Activated CD4-positive, alpha-beta T cell treated with anti-CD3 and anti-CD28 coated beads, Interleukin-2, amount 10 ng/mL, durations not matched to agents 7 days and 5 days (primary cell): ENCODE measurements at places on chromosomes 1 and 21. TPM values are rescaled to one million over a fixed set of nuclear protein-coding genes. Genes with fewer than 3 reads are reported as not detected.
A peak's percentile ranks its signal among the peaks of the same experiment; 100 is the strongest.

DNA sequence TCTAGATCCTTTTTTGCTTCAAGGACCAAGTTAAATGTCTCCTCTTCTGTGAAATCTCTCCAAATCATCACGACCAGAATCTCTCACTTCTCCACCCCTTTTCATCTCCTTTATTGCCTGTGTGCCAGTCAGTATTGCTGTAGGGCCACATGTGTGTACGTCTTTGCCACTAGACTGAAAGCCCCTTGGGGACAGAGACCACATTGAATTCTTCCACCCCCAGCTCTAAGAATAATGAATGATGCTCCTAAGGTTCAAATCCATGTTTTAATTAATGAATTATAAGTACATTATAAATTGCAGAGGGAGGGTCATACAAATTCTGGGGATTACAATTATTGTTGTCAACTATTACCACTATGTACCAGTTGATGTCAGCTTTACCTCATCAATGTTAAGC lies 343.8 kb downstream of the USP25 start:
- H3K36me3 ChIP-seq = no peaks in the 10 kb centered on the region
- H3K4me3 ChIP-seq = no peak overlapping the region
- DNase-seq = no peak
- no peaks in the 10 kb centered on the region for H3K4me1 ChIP-seq

DNA sequence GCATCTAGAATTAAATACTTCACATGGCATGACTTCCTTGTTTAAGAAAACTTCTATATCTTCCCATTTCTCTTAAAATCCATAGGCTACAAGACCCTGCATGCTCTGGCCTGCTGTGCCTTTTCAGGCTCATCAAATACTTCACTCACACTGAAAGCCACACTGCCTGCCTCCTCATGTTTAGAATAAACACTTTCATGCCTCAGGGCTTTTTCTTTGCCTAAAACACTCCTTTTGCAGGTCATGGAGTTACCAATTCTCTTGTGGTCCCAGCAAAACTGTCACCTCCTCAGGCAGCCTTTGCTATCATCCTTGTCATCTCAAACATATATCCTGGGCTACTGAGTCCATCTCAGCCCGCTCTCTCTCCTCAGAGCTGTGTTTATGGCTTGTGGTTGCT lies 5.5 kb downstream of the SGIP1 start:
- H3K4me1 ChIP-seq = no peaks in the 10 kb centered on the region
- peaks cover 29% of the 10 kb centered on the region for H3K27me3 ChIP-seq
- no peak overlapping the region for H3K27ac ChIP-seq
- DNase-seq = no peak

Gene TRIM63
- 0.10 TPM for total RNA-seq

Gene IFNLR1
- 3.4 TPM for total RNA-seq

- no peaks in the 10 kb centered on the region for H3K4me1 ChIP-seq
- H3K27me3 ChIP-seq = no peaks in the 10 kb centered on the region
- no peak for DNase-seq
- H3K4me3 ChIP-seq = no peak overlapping the region
- H3K36me3 ChIP-seq = no peaks in the 10 kb centered on the region
- no peak overlapping the region for H3K27ac ChIP-seq
These were observed 41.0 kb upstream of the SCAF4 start for GRCh38 chr21:31772674-31773555.

DNA sequence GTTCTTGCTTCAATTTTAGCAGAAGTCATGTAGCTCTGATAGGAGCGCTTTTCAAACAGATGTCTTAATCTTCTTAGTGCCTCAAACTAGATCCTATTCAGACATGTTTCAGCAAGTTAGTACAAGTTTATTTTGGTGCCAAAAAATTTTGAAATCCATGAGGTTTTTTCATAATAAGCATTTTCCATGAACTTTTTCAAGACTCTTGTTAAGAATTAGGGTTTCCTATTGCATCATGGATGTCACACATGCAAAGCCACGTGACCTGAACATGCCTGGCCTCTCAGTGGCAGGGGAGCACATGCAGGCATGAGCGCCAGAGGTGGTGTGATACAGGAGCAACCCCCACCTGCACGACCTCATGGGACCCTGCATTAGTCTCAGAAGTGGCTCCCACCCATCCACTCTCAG lies 67.6 kb downstream of the POFUT2 start:
- H3K36me3 ChIP-seq = peaks cover 35% of the 10 kb centered on the region
- H3K27me3 ChIP-seq = no peaks in the 10 kb centered on the region
- peaks cover 21% of the 10 kb centered on the region for H3K4me1 ChIP-seq
- no peak for DNase-seq
- no peak overlapping the region for H3K4me3 ChIP-seq
- H3K27ac ChIP-seq = no peak overlapping the region

Gene TAS1R2
- total RNA-seq = not detected

Gene HAPLN2
- total RNA-seq = 0.62 TPM

DNA sequence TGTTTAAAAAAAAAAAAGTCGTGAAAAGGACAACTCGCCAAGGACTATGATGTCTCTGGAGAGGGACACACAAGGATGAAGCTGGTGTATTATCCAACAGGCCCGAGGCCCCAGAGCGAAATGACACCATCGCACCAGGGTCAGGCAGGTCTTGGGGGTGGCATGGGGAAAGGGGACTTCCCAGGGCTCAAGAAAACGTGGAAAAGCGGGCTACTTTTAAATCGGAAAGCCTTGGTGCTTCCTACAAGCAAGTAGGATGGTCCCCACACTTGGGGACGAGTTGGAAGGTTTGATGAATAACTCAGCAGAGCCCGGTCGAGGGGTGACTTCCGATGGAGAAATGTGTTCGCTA lies 505 bp upstream of the GNPAT start:
- H3K4me3 ChIP-seq = peak overlapping the region; percentile 94
- DNase-seq = no peak
- peaks cover 48% of the 10 kb centered on the region for H3K4me1 ChIP-seq
- no peaks in the 10 kb centered on the region for H3K27me3 ChIP-seq
- H3K27ac ChIP-seq = peak overlapping the region; percentile 91

GRCh38 chr1:175633801-175634200 lies 109.6 kb downstream of the TNR start:
- no peak overlapping the region for H3K27ac ChIP-seq
- no peaks in the 10 kb centered on the region for H3K4me1 ChIP-seq
- no peak for DNase-seq
- H3K4me3 ChIP-seq = no peak overlapping the region
- peaks cover 2% of the 10 kb centered on the region for H3K27me3 ChIP-seq

GRCh38 chr1:47189844-47190508 lies at the start of gene PDZK1IP1:
PDZK1IP1 (minus strand) TSS chr1:47190036; CDS start chr1:47189932, 104 bp downstream.
- peak within 1 kb of the TSS; percentile 63 for H3K27ac ChIP-seq
- no peak within 1 kb of the TSS for H3K4me3 ChIP-seq
- no peaks in the 10 kb centered on the region for H3K36me3 ChIP-seq
- H3K4me1 ChIP-seq = peaks cover 1% of the 10 kb centered on the region
- no peak for DNase-seq

Gene DCDC2B
- total RNA-seq = 0.10 TPM

GRCh38 chr1:193141804-193142203 lies 20.0 kb downstream of the CDC73 start:
- no peak overlapping the region for H3K4me3 ChIP-seq
- no peak for DNase-seq
- H3K27ac ChIP-seq = peak overlapping the region; percentile 4
- peaks cover 14% of the 10 kb centered on the region for H3K4me1 ChIP-seq

- DNase-seq = peak; percentile 79
- no peaks in the 10 kb centered on the region for H3K27me3 ChIP-seq
- no peak overlapping the region for H3K27ac ChIP-seq
- peaks cover 48% of the 10 kb centered on the region for H3K4me1 ChIP-seq
- no peak overlapping the region for H3K4me3 ChIP-seq
- peaks cover 67% of the 10 kb centered on the region for H3K36me3 ChIP-seq
These were observed 5.2 kb upstream of the FCER1G start for GRCh38 chr1:161209790-161210409.

Gene AADACL3
- not detected for total RNA-seq

DNA sequence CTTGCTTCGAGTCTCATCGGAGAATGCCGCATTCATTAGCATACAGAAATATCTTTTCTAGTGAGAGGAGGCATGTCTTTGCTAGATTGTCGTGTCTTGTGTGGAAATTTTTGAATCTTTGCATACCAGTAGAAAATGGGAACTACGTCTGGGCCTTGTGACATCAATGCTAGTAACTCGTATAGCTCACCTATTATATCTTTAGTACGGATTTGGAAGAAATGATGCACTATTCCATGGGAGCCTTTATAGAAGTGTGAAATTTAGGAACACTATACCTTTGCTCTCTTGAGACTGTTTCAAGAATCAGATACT lies 835 bp downstream of the UHMK1 start:
- H3K4me1 ChIP-seq = peaks cover 43% of the 10 kb centered on the region
- H3K36me3 ChIP-seq = peaks cover 22% of the 10 kb centered on the region
- DNase-seq = no peak
- peak overlapping the region; percentile 99 for H3K27ac ChIP-seq

Gene PGLYRP3
- total RNA-seq = not detected

Gene AIM2
- 5.7 TPM for total RNA-seq

Gene IQCC
- 4.8 TPM for total RNA-seq

Gene FCAMR
- total RNA-seq = not detected

GRCh38 chr21:17911628-17912027 lies 92.5 kb upstream of the C21orf91 start:
- H3K27me3 ChIP-seq = no peaks in the 10 kb centered on the region
- no peak overlapping the region for H3K4me3 ChIP-seq
- no peak overlapping the region for H3K27ac ChIP-seq
- H3K4me1 ChIP-seq = no peaks in the 10 kb centered on the region

DNA sequence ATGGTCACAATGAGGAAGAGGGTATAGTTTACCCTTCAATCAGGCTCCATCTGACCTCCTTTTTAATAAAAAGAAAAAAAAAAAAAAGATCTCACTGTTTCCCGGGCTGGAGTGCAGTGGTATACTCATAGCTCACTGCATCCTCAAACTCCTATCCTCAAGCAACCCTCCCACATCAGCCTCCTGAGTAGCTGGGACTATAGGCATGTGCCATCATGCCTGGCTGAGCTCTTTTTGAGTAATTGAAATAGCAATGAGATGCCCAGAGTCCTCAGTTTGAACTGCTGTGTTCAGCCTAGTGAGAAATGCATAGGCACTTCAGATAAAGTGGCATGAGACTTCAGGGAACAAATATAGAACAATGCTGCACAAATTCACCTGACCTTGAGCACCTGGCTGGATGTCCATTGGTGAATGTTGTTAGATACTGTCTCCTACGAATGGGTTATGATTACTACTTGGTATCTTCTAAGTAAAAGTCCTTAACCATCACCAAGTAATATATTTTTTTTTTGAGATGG lies 67.6 kb downstream of the NR5A2 start:
- no peak overlapping the region for H3K4me3 ChIP-seq
- H3K27ac ChIP-seq = no peak overlapping the region
- no peak for DNase-seq
- H3K4me1 ChIP-seq = no peaks in the 10 kb centered on the region

DNA sequence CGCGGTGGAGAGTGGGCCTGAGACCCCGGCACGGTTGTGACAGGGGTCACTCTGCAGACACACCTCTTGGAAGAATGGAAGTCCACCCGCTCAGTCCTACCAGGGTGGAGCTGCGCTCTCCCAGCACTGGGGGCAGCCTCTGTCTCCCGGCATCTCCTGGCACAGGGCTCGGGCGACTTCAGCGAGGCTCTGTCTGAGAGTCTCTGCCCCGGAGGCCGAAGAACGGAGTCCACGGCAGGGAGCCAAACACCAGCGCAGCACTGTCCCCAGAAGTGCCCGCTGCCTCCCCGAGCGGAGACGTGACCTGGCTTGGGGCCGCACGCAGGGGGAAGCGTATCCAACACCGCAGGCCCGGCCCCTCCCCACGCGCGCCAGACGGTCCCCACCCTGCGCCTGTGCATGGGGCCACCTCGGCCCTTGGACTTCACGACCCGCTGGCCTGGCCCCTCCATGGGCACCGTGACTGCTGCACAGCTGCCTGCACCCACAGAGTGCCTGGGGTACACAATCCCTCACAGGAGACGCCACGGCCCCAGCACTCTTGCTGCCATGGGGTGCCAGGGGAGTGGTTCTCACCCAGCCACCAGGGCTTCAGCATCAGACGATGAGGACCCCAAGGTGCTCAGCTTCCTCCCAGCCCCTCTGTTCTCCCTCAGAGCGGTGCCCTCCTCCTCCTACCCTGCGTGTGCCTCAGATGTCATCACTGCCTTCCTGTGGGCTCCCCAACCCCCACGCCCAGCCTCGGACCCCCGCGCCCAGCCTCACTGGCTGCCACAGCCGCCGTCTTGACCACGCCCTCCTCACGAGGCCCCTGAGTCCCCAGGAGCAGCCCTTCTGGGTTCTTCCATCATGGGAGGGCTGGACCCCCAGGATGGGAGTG lies 14.9 kb upstream of the RNF223 start:
- H3K4me1 ChIP-seq = no peaks in the 10 kb centered on the region
- DNase-seq = no peak
- no peak overlapping the region for H3K27ac ChIP-seq
- H3K27me3 ChIP-seq = no peaks in the 10 kb centered on the region
- H3K4me3 ChIP-seq = no peak overlapping the region

DNA sequence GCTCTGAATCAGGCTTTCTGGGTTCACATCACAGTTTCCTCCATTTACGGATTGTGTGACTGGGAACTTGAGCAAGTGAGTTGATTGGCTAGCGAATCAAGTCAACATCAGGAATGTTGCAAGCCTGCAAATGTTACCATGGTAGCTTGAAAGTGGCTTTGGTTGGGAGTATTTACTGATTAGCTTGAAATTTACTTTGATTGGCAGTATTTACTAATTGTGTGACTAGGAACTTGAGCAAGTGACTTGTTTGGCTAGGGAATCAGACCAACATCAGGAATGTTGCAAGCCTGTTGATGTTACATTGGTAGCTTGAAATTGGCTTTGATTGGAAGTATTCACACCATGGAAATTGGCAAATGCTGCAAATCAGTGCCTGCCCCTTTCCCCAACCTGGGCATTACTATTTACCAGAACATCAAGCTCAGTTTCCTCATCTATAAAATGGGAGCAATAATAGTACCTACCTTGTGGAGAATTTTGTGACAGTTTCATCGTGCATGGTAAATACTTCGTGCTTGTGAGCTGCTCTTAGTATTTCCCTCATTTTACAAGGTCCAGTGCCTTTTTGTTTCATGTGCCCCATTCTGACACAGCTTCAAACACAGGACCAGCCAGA lies 23.1 kb upstream of the B3GALNT2 start:
- no peak overlapping the region for H3K4me3 ChIP-seq
- no peak overlapping the region for H3K27ac ChIP-seq
- no peaks in the 10 kb centered on the region for H3K36me3 ChIP-seq
- no peak for DNase-seq

Gene AHDC1
- total RNA-seq = 19.3 TPM

Gene CGN
- total RNA-seq = 0.30 TPM

GRCh38 chr1:18957532-18958300 lies 1.2 kb upstream of the IFFO2 start:
- H3K4me3 ChIP-seq = peak overlapping the region; percentile 58
- peaks cover 14% of the 10 kb centered on the region for H3K36me3 ChIP-seq
- peak; percentile 51 for DNase-seq
- H3K4me1 ChIP-seq = peaks cover 53% of the 10 kb centered on the region
- H3K27ac ChIP-seq = peak overlapping the region; percentile 77
- peaks cover 18% of the 10 kb centered on the region for H3K27me3 ChIP-seq

- no peak overlapping the region for H3K27ac ChIP-seq
- DNase-seq = no peak
- H3K27me3 ChIP-seq = no peaks in the 10 kb centered on the region
- H3K36me3 ChIP-seq = peaks cover 34% of the 10 kb centered on the region
These were observed 25.3 kb downstream of the CEP104 start for GRCh38 chr1:3831689-3832088.

GRCh38 chr1:4792565-4792964 lies 138.2 kb downstream of the AJAP1 start:
- no peaks in the 10 kb centered on the region for H3K36me3 ChIP-seq
- no peak overlapping the region for H3K4me3 ChIP-seq
- no peak overlapping the region for H3K27ac ChIP-seq
- DNase-seq = no peak
- no peaks in the 10 kb centered on the region for H3K4me1 ChIP-seq

- H3K27me3 ChIP-seq = no peaks in the 10 kb centered on the region
- H3K4me1 ChIP-seq = no peaks in the 10 kb centered on the region
- no peak overlapping the region for H3K4me3 ChIP-seq
- no peak for DNase-seq
These were observed 611.5 kb upstream of the RGS18 start for GRCh38 chr1:191546803-191547202.
